Frontal cortex (tissue), 4 donors: ENCODE measurements at places on chromosomes 12 and 14.

GRCh38 chr12:12121061-12121460 is 50.3 kb downstream of the BCL2L14 start:
- no peak for DNase-seq

GRCh38 chr14:65211341-65211987 is 109.1 kb upstream of the MAX start:
- DNase-seq, result no peak

DNA sequence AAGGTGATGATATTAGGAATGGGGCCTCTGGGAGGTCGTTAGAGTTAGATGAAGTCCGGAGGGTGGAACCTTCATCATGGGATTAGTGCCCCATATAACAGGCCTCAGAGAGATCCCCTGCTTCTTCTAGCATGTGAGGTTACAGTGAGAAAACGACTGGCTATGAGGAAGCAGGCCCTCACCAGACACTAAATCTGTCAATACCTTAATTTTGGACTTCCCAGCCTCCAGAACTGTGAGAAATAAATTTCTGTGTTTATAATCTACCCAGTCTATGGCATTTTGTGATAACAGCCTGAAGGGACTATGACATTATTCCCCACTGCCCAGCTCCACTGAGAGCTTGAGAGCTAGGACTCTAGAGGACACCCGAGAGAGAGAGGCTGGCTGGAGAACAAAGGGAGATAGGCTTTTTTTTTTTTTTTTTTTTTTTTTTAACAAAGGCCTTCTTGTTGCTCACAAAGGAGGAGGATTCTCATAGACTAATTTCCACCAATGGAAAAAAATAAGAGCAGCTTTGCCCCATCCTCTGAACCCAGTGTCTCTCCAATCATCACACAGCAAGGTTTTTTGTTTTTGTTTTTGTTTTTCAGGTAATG is 87.8 kb upstream of the EEA1 start:
- DNase-seq, result peak; percentile 24

- no peak for DNase-seq
These were observed 14.7 kb upstream of the HIGD1C start for GRCh38 chr12:50937653-50938052.

GRCh38 chr12:105930557-105931503 is 207.9 kb downstream of the NUAK1 start:
- no peak for DNase-seq

GRCh38 chr12:79897617-79898016 is 37.3 kb downstream of the PPP1R12A start:
- no peak for DNase-seq

DNA sequence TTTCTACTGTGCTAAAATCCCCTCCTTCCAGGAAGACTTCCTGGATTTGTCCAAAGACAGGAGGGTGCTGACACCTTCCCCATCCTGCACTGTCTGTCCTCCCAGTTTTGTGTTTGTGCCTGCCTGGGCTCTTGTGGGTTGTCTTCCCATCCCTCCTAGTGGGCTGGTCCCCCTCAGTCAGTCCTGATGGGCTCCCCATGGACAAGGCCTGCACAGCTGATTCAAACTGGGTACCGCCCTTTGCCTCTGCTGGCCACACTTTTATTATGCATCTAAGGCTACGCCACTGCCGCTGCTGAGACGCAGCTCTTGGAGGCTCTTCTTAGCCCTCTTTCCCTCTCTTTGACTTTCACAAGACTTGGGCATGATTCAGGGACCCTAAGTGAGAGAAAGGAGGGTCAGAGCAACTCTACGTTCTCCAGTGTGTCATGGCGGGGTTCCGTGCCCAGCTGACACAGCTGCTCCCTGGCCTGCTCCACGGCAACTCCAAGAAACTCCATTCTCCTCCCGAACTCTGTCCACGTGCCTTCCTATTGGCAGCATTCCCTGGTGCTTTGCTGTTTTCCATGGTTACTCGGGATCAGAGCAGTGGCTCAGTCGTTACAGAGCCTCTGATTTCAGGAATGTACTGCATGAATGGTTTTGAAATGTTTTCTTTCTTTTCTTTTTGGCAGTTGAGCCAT is 3.8 kb upstream of the KRT85 start:
- DNase-seq, result peak; percentile 67

- no peak for DNase-seq
These were observed 9.3 kb upstream of the HDAC7 start for GRCh38 chr12:47828976-47829482.
